ENCODE measurements at places on chromosomes 4 and X.
A peak's percentile ranks its signal among the peaks of the same experiment; 100 is the strongest.

DNA sequence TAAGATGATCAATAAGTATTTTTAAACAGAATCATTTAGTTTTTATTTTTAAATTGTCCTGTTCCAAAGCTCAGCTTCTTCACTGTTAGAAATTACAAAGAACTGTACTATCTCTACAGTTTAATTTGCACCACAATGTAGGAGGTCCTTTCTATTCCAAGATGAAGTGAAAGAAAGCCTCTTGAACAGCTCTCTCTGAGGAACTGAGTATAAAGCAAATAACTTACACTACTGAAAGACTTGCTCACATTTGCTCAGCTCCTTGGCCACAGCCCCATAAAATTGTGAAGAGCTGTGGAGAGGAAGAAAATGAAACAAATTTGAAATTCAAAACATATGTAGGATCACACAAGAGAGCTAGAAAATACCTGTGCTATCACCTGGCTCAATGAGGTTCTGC, 68.6 kb downstream of the ENPEP start:
- DNase-seq = no peak

GRCh38 chr4:13584481-13584880, 40.2 kb upstream of the NKX3-2 start:
- DNase-seq = no peak

DNA sequence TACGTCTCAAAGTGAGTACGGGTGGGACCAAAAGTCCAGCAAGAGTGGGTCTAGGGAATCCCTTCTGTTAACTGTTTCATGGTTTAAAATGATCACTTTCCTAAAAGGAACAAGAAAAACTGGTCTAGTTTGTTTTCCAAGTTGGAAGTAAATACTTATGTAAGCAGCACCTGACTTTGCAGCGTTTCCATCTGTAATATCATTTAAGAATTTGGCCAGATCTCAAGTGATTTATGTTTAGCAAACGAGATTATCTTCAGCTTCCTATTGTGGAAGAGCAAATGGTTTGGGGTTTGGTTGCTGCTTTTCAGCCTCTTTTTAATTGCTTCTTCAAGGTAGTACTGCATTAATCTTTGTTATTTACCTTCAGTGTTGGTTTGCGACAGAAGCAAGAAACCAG, 50.4 kb downstream of the FHIP1A start:
- no peak for DNase-seq

DNA sequence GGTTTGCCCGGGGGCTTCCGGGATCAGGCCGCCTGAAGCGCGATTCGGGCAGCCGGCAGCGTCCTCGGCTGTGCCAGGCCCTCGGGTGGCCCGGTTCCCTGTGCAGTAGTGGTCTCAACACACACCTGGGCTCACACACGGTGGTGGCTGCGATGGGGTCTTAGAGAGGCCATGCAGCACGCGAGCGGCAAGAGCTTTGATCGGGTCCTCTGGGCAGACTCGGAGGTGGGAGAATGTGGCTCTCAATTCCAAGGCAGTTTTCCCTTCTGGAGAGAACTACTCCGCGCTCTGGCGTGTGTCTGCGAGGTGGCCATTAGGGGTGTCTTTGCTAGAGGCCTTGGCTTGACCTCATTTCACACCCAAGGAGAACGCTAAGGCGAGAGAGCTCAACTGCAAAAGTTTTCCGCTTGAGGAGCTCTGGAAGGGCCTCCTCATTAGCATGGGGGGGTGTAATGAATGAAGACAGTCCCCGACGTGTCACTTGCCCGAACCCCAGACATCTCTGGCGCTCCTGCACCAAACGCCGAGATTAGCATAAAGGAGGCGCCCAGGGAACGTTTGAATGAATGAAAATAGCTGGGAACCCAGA, 771 bp upstream of the RBPJ start:
- DNase-seq = peak; percentile 56

DNA sequence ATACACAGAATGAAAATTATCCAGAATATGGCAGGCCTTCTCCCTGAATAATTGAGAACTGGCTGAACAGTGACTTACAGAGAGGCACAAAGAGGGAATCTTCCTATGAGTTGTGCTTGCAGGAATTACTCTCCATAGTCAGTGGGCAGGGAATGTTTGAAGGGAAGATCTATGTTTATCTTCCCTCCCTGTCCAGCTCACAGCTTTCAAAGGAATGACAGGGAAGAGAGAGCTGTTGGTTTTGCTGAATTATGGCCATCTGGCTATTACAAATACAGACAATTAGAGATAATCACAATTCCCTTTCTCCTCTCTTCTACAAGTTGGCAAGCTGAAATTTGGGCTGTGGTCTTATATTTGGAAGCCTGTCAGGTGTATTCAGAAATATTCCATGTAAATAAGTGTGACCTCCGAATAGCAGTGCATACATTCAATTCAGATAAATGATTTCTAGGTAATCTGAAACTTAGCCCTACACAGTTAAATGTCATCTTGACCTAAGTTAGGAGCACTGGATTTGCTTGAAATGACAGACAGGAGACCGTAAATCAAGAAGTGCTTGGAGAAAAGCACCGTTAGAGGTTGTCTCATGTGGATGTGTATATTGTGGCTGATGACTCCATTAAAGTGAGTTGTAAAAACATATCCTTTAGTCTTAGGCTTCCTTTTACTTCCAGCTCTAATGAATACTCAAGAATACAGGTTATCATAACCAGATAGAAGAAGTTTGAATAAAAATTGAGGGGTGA, 136.8 kb downstream of the C4orf33 start:
- no peak for DNase-seq

GRCh38 chr4:27524224-27524623, 663.6 kb downstream of the STIM2 start:
- no peak for DNase-seq

DNA sequence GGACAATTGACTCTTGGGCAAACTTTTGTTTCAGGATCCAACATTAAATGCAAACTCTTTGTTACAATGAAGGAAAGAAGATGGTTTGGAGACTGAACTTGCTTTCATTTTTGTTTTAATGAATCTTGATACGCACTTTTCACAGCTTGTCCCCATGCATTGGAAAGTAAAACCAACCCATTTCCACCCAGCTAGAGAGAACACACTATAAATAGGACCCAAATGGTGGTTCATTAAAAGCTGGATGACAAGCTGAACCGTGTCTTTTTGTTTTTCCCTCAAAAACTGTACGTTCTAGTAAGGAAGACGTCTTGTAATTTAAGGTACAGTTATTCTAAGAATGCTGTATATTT, 95.3 kb upstream of the EGFL6 start:
- peak; percentile 22 for DNase-seq

- no peak for DNase-seq
Measured at GRCh38 chrX:150919401-150919800, 20.9 kb upstream of the CD99L2 start.

DNA sequence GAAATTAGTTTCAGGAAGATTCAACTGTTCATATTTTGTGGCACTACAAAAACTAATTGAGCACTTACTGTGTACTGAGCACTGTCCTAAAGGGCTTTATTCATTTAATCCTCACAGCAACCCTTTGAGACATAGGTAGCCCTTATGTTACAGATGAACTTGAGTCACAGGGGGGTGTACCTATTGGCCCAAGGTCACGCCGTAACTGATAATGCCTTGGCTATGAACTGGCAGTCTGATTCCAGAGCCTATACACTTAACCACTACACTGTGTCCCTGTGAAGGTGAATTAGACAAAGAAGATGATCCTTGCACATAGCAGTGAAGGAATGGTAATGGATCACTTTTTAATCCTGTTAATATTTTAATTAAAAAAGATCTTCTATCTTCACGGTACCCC, 12.0 kb downstream of the TMEM165 start:
- no peak for DNase-seq

DNA sequence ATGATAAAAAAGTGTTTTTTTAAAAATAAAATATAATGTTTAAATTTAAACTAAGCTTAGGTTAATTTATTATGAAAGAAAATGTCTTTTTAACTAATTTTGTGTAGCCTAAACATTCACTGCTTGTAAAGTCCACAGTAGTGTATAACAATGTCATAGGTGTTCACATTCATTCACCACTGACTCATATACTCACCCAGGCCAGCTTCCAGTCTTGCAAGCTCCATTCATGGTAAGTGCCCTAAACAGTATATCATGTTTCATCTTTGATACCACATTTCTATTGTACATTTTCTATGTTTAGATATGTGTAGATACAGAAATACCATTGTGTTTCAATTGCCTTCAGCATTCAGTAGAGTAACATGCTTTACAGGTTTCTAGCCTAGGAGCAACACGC, 530.3 kb downstream of the EPHA5 start:
- no peak for DNase-seq

DNA sequence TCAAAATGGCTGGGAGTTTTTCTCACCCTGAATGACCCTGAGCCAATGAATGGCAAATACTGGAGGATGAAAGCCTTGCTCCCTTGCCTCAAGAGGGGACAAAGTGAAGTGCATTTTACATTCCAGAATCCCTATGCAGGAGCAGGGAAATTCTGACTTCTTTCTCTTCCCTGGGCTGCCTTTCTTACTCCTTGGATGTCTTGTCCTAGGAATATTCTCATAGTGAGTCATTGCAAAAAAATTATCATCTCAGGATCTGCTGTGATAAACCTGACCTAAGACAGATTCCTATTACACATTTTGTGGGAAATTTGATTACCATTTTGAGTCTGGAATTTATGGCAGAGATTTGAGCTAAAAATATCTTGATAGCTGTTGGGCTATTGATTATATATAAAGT, 199.9 kb downstream of the TMA16 start:
- DNase-seq = no peak

GRCh38 chrX:68498044-68498507, 775 bp upstream of the YIPF6 start:
- DNase-seq = no peak

GRCh38 chr4:16224264-16225166, 1.8 kb downstream of the TAPT1 start:
- DNase-seq = no peak

DNA sequence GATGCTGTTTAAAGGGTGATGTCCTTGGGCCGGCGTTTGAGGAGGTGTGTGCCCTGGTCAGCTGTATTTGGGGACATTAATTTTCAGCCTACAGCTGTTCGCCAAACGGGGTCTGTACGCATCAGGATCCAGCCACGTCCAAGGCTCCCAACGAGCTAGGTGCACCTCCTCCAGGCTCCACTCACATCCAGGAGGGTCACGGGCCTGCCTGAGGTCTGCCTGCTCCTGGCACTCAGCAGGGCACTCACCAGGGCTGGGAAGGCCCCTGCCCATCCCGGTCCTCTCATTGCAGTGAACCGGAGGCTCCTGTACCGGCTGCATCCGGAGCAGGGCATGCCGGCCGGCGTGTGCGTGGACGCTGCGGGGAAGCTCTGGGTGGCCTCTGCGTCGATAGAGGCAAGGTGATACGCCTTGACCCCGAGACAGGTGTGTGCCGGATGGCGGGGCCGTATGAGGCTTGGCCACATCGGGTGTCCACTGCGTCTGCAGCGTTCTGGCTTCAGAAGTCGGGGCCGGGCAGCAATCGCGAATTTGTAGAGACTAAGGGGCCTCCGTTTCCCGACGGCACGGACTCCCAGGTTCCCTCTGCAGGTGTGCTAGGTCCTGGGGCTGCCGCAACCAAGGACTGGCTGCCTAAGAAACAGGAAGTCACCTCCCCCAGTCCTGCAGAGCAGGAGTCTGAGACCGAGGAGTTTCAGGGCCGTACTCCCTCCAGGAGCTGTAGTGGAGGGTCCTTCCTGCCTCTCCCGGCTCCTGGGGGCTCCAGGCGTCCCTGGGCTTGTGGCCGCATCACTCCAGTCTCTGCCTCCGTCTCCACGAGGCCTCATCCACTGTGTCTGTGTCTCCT, 27.5 kb upstream of the PLCXD1 start:
- DNase-seq = no peak

DNA sequence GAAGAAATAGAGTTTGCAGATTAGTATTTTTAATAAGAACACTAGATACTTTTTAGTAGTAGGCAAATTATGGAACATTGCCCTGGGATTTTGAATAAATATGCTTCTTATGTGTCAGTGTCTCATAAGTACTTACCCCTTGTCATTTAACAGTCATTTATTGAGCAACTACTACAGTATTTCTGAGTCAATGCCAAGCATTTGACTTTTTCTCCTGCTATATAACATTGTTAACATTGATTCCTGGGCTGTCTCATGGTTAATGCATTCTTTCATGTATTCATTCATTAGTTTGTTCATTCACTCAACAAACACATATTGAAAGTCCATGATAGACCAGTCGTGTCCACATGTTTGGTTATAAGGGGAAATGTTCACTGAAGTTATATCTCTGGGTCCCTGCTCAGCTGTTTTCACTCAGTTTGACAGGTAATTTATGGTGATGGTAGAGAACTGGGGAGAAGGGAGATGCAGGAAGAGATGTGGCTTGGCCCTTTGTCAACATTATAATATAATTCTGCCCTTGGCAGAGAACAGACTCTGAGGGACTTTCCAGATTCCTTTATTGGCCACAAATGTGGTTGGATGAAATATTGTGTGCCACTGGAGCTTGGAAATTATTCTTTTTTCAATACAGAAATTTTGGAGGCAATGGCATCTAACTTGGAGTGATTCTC, 49.8 kb downstream of the OSTC start:
- DNase-seq = no peak

DNA sequence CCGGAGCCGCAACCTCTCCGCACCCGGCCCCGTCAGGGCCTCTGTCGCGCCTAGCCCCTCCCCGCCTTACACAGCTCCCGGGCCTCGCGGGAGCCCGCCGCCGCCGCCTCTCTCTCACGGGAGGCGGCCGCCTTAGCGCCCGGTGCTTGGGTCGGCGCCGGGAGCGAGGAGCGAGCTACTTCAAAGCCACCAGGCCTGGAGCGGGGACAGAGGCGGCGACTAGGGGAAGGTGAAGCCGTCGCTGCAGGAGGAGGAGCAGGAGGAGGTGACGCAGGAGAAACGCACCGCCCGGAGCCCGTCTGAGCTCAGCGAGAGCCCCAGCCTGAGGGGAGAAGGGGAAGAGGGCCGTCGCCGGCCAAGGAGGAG, 250 bp downstream of the USP9X start:
- peak; percentile 56 for DNase-seq

- no peak for DNase-seq
Measured at GRCh38 chr4:145951931-145952330, 13.3 kb upstream of the ZNF827 start.

GRCh38 chr4:52110171-52110570, 59.1 kb downstream of the SPATA18 start:
- no peak for DNase-seq

DNA sequence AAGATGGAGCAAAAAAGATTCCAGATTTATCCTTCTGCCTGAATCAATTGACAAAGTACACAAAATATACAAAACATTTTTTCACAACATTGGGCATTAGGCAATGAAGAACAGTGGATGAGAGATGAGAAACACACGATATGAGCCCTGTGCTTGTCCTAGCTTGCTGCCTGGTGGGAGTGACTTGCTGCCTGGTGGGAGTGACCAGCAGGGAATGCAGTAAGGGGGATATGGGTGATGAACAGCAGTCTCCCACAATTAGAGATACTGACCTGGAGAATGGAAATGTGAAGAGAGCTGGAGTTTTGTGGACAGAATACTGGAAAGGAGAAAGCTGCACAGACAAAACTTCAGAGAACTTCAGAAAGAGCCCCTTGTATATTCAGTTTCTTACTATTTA, 629.4 kb upstream of the FRG1 start:
- no peak for DNase-seq

- no peak for DNase-seq
Measured at GRCh38 chr4:8319061-8319460, 49.5 kb downstream of the HTRA3 start.
